ENCODE measurements at places on chromosomes 2 and 18.

- no peak for DNase-seq
These were observed 11.6 kb downstream of the CD28 start for GRCh38 chr2:203718087-203718486.

DNA sequence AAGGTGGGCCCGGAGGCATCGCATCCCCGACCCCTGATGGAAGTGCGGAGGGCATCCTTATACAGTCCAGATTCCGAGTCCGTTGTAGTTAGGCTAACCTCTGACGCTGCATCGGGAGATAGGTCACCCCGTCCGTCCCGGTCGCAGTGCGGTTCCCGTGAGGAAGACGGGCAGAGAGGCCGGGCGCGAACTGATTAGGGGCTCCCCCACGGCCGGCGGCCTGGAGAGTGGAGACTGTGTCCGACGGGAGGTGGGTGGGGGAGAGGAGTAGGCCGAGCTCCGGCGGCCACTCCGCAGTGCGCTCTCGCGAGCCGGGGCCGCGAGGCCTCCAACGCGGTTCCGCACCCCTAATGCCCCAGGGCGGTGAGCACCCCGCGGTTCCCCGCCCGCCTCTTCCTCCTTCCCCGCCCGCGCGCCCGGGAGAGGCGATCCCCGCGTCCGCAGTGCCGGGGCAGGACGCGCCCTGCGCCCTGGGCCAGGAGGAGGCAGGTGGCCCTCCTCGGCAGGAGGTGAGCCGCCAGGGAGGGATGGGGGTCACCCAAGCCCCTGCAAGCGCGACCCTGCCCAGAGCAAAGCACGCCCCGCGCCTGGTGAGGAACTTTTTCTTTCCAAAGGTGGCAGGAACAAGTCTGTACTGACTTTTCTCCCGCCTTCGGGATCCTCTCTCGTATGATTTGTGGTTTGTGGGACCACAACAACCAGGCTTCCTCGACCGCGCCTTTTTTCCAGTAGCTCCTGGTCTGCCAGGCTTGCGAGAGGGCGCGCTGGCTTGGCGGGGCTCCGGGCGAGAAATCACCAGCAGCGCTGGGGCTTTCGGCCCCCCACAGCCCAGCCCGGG lies 1.4 kb upstream of the SP5 start:
- peak; percentile 63 for DNase-seq

DNA sequence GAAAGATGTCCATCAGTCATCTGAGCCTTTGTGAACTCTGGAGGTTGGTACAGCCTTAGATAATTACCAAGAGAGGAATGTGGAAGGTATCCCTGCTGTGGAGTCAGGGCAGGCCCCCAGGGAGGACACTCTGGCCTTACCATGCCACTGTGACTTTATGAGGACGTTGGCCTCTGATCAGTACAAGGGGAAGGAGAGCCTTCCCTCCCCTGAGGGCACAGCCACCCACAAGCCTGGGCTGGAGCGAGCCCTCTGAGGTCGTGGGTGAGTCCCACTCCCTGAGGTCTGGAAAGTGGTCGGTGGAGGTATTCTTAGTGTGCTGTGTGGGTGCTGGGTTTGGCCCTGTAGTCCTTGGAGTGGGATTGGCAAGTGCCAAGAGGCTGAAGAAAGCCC lies 91.6 kb downstream of the STPG4 start:
- DNase-seq = no peak

GRCh38 chr2:32278478-32278853 lies 762 bp downstream of the YIPF4 start:
- DNase-seq = no peak

DNA sequence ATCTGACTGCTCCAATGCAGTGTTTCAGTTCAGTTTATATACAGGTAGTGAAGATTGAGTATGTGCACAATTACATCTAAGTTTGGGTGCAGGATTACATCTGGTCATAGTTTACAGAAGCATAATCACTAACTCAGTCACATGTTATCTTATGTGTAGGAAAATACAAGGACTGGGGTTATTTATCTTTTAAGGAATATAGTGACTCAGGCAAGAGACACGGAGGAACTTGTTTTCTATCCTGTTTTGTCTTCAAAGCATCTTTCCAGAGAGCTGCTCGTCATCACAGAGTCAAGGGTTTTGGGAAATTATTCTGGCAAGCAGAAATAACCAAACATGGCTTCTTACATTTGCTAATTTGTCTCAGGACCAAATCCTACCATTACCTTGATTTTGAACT lies 1371.5 kb upstream of the TMEFF2 start:
- DNase-seq = no peak

- DNase-seq = no peak
These were observed 763 bp downstream of the CCDC141 start for GRCh38 chr2:179049203-179049545.

- no peak for DNase-seq
These were observed 26.0 kb downstream of the CROCC2 start for GRCh38 chr2:240932001-240932723.

DNA sequence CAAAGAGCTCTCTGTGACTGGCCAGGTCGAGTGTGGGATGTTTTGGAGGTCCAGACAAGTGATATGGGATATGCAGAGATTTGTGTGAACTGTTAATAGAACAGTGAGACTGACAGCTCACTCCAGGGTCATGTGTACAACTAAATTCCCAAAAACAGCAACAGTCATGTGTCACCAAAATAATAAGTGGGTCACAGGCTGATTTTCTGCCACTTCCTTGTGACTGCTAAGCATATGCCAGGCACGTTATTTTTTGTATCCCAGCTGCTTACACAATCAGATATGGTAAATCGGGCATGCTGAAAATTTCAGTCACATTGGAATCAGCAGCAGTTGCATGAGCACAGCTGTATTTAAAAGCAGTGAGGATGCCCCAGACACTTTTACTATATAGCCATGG lies 198.7 kb downstream of the PTGR3 start:
- DNase-seq = no peak

- DNase-seq = no peak
These were observed 247.4 kb downstream of the XIRP2 start for GRCh38 chr2:167135706-167136105.

DNA sequence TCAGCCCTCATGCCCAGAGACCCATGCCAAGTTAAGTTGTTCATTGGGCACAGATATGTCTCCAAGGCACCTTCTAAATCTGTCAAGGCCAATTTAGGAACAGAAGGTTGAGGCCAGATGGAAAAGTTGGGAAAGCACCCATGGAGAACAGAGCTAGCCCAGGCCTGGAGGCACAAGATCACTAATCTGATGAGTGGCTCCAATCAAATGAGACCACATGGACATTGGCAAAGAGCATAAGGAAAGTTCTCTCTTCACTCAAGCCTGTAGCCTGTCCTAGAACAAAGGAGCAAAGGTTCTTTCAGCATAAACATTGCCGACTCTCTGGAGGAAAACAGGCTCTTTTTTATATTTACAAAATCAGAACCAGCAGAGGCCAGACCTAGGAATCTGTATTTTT lies 154.8 kb downstream of the RNF152 start:
- no peak for DNase-seq

- DNase-seq = no peak
These were observed 71.7 kb downstream of the LIMS1 start for GRCh38 chr2:108605947-108606346.

DNA sequence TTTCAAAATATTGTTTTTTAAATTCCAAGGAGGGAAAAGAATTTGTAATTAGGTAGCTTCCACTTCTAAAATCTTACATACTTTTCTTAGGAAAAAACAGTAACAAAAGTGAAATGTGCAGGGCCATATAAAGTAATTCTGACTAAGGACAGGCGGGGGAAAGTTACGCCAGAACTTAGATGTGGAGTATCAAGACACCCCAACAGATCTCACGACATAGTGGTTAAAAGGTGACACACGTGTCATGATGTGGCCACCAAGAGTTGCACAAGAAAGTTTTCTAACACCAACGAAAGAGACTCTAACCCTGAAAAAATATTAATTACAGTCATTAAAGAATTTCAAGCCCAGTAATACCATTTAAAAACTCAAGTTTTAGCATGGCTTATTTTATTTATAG lies 51.0 kb downstream of the KIDINS220 start:
- no peak for DNase-seq

- DNase-seq = no peak
These were observed 35.5 kb downstream of the PNO1 start for GRCh38 chr2:68193144-68193543.

DNA sequence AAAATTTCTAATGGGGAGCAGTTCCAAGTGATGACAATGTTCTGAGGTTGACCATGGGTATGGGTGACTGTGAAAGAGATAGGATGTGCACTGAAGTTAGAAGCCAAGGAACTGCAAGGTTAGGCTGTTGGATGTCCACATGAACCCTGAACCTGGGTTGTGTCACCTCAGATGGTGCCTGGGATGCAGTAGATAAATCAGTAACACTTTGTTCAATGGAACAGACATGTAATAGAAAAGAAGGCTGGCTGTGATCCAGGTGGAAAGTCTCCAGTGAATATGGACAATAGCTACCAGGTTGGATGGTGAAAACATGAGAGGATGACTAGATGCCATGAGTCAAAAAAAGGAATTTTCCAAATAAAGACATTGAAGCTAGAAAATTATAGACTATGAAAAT lies 131.4 kb downstream of the TRABD2A start:
- DNase-seq = no peak

DNA sequence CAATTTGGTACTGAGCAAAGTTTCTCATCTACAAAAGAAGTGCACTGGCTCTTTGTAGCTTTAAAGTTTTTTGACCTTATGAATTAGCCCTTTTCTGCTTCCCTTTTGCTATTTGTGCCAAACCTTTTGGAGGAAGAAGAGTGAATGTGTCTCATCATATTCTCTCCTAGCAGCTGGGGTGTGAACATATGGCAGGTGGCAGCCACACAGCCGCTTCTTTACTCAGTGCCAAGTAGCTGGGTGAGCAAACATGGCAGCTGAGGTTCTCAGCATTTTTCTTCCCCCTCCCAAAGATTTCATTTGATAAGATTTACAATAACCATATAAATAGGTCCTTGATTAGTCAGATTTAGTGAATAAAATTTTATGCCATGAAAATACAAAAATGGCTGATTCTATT lies 46.7 kb upstream of the STK17B start:
- DNase-seq = no peak

GRCh38 chr2:63320669-63321068 lies 267.6 kb downstream of the WDPCP start:
- DNase-seq = no peak

DNA sequence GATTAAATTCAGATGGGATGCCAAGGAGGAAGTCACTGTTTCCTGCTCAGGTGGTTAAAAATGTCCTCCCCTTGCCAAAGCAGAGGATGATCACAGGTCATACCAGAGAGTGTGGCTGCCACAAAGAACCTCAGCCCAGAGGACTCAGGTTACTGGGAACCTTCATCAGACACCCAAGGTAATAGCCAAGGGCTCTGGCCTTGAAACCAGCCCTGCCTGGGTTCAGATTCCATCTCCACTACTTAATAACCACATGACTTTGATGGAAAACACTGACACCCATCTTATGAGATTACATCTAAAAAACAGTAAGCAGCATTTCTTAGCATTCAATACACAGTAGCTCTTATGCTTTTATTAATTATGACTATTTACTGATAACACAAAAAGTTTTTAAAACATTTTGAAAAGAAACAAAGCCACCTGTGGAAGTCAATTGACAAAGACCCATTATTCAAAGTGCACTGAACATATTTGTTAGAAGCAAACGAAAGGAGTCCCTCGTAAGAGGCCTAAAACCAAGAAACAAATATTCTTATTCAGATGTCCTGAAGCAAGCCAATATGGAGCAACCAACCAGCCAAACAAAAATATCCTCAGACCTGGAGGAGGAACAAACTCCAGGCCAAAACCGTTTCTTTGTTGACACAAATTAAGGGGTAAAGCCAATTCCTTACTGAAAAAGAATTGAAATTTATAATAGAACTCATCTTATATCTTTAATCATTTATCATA lies 241.5 kb downstream of the RNF152 start:
- no peak for DNase-seq

DNA sequence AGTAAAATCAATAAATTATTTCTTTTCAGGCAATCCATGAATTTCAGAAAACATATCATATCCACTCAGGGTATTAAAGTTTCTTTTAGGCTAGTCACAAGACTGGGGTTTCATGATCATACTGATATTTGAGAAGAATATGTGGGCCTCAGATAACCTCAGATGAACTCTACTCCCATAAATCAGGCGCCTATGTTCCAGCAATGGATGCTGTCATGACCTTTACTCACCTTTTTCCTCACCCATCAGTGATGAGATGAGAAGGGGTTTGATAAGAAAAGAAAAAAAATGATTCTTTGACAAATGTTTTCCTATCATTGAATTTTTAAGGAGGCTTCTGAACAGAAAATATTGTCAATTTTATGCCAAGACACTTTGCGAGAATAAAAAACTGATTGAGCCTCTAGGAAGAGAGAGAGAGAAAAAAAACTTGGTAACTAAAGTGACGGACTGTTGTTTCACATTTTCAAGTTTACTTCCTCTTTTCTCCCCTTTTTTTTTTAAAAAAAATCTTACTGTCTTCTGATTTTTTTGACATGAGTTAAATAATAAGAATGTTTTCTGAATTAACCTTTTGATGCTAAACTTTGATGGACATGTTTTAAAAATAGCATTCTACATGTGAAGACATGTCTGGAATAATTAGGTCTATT lies 309.1 kb upstream of the MAP2 start:
- no peak for DNase-seq

DNA sequence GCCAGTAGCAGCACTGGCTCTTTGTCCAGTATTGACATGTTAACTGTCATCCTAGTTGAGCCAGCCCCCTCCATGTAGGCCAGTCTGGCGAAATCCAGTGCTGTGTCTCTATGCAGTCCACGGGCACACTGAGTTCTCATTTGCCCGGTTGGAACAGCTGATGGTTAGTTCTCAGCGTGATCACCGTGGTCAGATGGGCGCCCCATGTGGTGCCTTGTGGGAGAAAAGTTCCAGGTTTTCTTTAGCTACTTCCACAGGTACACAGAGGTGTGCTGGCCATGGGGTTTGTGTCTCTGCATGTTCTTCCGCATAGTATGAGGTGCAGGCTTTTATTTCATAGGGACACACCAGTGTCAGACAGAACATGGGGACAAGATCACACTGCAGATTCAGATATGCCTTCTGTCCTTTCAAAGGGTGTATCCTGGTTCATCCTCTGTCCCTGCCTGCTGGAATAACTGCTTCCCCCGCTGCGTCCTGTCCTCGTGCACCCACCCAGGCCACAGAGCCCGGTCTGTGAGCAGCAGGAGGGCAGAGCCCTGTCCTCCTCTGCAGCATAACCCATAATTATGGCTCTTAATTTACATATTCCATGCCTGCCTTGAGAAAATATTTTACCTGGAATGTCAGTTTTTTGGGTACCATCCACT lies 334.1 kb downstream of the GBX2 start:
- no peak for DNase-seq

DNA sequence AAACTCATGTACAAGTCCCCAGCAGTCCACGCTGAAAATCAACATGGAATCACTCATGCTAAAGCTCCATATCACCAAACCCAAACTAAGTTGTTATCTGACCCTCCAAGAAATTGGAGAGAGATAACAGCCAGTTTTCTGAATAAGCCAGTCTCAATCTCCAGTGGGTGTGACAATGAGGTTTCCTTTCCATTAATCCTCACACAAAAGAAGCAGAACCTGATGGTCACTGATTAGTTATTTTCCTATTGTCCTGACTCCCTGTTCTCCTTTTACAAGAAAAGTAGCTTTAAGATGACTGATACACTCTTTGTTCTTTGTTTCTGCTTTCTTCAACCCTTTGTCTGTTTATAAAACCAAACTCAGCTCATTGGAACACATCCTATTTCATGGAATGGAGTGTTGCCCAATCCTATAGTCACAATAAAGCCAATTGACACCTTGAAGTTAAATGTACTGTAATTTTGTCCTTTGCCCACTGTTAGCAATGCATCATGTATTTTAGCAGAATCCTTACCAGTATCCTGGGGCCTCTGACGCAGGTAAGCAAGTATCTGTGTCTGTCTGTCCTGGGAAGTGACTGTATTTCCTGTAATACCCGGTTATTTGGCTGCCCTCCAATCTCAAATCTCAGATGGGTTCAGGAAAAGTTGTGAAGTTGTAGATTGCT lies 30.6 kb upstream of the SH3RF3 start:
- no peak for DNase-seq
